ENCODE measurements at places on chromosomes 6 and 20.

GRCh38 chr6:27280064-27280539 is 32.0 kb downstream of the POM121L2 start:
- no peak for DNase-seq

- no peak for DNase-seq
Measured at GRCh38 chr6:13418844-13419243, 68.6 kb downstream of the GFOD1 start.

DNA sequence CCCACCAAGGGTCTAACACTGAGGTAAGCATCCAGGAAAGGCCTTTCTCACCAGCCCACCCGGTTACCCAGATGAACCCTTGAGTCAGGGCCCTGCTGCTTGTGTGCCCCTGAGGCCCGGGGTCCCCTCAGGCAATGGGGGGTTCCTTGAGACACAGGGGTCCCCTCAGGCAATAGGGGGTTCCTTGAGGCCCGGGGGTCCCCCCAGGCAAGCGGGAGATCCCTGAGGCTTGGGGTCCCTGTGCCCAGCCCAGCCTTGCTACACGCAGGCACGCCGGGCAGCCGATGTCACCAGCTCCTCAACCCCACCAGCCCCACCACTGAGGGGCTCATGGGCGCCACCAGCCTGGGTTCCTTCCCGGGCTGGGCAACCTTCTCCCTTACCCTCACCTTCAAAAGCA is 247.2 kb downstream of the TTLL2 start:
- no peak for DNase-seq

DNA sequence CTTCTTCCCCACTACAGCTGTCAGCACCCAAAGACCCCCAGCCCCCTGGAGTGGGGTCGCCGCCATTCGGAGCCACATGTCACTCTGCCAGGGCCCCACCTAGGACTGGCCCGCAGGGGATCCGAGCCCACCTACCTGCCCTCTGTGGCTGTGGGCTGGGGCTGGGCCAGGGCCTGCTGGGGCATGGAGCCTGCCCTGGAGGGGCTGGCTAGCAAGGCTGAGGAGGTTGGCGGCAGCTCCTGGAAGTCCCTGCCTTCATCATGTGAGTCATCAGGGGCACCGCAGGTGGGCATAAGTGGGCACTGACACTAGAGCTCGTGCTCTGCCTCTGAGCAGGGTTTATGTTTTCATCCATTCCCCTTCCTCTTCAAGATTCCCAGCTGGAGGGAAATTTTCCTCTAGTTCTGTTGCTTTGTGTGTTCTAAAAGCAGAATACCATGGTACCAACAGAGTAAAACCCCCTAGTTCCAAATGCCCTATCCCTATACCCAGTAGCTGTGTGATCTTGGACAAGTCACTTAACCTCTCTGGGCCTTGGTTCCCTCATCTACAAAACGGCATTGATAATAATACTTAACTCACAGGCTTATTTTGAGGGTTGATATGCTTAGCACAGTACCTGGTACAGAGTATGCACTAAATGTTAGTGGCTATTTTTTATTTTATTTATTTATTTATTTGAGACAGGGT is 8.7 kb upstream of the FANCE start:
- no peak for DNase-seq

DNA sequence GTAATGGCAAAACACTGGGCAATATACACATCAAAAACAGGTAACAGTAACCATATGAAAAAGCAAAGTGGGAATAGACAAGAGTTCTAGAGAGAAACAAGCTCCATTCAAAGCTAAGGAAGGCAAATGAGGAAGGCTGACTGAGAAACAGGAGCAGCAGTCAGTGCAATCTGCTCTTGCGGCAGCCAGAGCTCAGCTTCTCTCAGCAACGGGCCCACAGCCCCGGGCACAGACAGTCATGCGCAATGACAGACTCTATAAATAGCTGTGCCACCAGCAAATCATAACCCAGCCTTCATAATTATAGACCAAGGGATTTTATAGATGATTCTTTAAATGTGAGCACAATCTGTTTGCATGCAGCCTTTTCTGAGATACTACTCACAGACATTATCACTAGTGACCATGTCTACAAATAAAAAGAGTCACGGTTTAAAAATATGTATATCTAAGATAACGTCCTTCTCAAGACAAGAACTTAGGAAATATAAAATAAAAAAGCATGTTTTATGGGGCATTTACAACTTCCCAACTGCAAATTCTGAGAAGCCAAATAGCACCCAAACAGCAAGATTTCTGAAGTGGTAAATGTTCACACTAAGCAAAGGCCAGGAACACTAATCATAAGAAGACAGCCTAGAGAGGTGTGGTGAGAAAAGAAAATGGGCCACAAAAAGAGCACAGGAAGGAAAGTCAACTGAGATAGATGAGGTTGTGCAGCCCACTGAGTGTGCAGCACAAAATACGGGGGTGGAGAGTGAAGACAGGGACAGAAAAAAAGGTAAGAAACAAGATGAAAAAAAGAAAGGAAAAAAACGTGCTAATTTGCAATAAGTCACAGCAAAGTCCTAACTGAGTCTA is 39.9 kb upstream of the BEND6 start:
- no peak for DNase-seq

- DNase-seq, result no peak
Measured at GRCh38 chr20:1229541-1229940, 3.7 kb downstream of the RAD21L1 start.

DNA sequence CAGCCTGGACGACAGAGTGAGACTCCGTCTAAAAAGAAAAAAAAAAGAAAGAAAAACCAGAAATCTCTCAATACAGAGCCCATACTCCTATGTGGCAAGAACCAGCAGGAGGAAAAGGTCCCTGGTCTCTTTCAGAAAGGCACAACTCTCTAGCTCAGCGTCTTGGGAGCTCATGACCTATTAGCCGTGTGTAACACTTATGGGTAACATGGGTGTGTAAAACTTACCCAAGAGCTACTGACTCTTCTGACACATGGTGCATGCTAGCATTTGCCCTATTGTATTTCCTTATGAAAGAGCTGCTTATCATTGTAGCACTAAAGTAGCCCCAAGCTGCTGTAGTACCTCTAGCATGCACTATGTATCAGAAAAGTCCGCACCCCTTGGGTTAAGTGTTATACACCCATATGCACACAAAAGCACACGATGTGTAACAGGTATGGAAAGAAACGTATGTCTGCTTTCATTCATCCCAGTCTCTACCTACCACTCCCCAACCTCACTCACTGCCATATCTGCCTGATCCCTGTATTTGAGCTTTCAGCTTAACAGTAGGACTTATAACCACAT is 85.4 kb downstream of the ZMYND8 start:
- no peak for DNase-seq

- no peak for DNase-seq
Measured at GRCh38 chr20:38667417-38667956, 56.8 kb upstream of the SLC32A1 start.

DNA sequence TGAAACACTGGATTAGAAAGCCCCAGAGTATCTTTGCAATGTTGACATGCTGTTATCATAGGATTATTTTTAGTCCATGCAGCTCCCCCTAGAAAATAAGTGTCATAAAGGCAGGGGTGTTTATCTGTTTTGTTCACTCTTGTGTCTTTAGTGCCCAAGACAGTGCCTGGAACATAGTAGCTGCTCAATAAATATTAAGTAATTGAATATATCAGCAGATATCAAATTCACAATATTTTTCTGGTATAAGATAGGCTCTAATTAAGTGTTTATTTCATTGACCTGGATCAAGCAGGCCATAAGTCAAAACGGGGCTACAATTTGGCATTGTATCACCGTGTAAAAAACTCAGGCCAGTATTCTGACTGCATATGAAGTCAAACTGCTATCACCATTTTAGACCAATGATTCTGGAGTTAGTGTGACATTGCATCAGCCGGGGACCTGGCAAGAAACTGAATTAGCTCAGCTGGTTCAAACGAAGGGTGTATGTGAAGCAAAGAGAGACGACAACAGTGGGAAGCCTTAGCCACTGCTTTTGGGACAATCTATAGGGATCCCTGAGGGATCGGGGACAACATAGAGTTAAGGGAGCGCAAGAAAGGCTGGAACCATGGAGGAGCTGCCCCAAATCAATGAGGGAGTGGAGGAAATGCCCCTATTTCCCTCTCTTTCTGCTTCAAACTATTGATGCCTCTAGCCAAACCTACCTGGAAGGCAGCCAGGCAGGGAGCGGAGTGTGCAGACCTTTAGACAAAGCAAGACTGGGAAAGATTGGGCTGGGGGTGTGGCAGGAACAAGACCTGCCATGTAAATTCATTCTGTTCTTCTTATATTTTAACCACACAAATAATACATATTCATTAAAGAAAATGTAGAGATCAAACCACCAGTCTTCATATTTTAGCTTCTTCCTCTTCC is 112.2 kb downstream of the PLEKHG1 start:
- DNase-seq, result no peak

DNA sequence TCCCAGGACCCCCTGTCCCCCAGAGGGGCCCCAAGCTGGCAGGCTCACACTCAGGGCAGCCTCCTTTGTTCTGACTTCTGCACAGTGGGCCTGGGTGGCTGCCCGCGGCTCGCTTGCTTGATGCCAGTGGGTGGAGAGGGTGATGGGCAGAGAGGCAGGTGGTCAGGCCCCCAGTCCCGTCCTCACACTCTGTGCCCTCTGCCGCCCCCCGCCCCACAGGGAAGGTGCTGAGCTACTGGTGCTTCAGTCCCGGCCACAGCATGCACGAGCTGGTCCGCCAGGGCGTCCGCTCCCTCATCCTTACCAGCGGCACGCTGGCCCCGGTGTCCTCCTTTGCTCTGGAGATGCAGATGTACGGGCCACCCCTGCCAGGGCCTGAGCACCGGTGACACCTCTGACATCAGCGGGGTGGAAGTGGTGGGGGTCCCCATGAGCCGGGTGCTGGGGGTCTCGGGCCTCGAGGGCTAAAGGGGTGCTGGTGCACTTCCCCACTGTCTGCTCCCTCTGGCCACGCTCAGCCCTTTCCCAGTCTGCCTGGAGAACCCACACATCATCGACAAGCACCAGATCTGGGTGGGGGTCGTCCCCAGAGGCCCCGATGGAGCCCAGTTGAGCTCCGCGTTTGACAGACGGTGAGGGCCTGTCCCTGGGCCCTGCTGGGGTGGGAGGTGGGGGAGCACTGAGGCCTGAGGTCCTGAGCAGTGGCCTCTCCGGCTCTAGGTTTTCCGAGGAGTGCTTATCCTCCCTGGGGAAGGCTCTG is 8.9 kb upstream of the TNFRSF6B start:
- DNase-seq, result no peak

- DNase-seq, result no peak
Measured at GRCh38 chr6:15132854-15133670, 112.8 kb upstream of the JARID2 start.

DNA sequence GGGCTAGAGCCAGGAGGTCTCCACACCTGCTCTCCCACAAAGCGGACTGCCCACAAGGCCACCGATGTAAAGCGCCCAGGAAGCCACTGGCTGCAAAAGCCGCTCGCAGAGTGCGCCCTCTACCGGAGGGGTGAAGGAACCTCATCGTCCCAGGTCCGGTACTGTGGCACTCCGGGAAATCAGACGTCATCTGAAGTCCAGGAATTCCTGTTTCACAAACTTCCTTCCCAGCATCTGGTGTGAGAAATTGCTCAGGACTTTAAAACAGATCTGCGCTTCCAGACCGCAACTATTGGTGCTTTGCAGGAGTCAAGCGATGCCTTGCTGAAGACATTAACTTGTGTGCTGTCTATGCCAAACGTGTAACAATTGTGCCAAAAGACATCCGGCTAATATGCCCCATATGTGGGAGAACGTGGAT is 115.1 kb upstream of the ARID1B start:
- no peak for DNase-seq

DNA sequence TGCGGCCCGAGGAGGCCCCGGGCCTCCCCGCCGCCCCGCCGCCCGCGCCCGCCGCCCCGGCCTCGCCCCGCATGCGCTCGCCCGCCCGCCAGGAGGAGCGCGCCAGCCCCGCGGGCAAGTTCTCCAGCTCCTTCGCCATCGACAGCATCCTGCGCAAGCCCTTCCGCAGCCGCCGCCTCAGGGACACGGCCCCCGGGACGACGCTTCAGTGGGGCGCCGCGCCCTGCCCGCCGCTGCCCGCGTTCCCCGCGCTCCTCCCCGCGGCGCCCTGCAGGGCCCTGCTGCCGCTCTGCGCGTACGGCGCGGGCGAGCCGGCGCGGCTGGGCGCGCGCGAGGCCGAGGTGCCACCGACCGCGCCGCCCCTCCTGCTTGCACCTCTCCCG is 1.5 kb downstream of the FOXQ1 start:
- DNase-seq, result no peak

- no peak for DNase-seq
Measured at GRCh38 chr6:139550361-139550760, 175.9 kb upstream of the CITED2 start.

GRCh38 chr6:39865011-39865888 is 69.0 kb downstream of the MOCS1 start:
- DNase-seq, result peak; percentile 9

DNA sequence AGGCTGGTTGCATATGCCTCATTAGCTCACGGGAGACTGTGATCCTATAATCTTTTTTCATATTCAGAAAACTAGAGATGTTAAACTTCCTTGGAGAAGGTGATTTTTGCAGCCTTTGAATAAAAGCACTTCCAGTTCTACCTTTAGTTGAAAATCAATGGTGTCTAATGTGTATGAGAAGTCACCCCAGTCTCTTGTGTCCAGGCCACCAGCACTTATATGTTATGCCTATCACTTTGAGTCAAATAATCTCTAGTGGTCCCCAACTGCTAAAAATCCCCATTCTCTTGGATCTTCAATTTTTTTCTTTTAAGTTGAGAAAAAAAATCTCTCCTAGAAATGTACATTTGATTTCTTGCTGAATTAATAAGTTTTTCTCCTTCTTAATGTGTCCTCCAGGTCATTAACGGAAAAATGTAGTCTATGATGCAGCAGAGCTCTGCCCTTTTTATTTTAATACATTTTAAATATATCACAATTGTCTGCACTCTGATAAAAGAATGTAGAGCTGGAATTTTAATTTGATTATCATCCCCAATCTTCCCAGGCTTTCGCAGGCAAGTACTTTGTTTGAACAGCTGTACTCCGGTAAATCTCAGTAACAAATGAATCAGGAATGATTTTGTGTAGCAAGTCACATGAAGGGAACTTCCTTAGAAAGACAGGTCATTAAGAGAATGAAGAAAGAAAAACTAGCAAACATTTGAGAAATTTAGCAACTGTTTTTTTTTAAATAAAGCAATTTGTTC is 147.0 kb downstream of the SOX4 start:
- DNase-seq, result no peak

DNA sequence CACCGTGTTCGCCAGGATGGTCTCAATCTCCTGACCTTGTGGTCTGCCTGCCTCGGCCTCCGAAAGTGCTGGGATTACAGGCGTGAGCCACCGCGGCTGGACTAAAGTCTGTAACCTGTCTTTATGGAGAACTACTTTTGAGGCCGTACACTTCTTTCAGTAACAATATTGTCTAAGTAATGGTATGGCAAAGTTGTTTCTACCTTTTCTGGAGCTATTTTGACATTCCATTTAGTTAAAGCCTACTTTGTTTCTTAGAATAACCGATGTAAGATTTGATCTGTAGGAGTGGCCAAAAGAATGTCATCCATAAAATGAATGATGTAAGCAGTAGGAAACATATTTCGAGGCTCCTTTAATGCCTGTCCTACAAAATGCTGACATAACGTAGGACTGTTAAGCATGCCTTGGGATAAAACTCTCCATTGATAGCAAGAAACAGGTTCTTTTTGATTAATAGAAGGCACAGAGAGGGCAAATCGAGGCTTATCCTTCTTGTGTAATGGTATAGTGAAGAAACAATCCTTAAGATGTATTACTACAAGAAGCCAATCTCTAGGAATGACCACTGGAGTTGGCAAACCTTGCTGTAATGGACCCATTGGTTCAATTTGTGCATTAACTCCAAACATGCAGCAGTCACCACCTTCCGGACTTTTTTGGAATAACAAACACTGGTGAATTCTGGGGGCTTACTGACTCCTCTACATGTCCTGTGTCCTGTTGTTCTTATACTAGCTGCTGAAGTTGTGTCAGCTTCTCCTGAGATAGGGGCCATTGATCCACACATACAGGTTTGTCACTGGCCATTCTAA is 35.9 kb downstream of the HLA-DRA start:
- no peak for DNase-seq

Measured in activated naive CD4-positive, alpha-beta T cell (primary cell).